CD4-positive, alpha-beta memory T cell (primary cell): ENCODE measurements at places on chromosomes 5 and 9. TPM values are rescaled to one million over a fixed set of nuclear protein-coding genes. Genes with fewer than 3 reads are reported as not detected.

GRCh38 chr9:135961811-135962695 is 880 bp upstream of the UBAC1 start:
- peaks cover 21% of the 10 kb centered on the region for H3K4me1 ChIP-seq
- H3K4me3 ChIP-seq, result no peak overlapping the region
- no peaks in the 10 kb centered on the region for H3K27me3 ChIP-seq
- no peaks in the 10 kb centered on the region for H3K36me3 ChIP-seq

DNA sequence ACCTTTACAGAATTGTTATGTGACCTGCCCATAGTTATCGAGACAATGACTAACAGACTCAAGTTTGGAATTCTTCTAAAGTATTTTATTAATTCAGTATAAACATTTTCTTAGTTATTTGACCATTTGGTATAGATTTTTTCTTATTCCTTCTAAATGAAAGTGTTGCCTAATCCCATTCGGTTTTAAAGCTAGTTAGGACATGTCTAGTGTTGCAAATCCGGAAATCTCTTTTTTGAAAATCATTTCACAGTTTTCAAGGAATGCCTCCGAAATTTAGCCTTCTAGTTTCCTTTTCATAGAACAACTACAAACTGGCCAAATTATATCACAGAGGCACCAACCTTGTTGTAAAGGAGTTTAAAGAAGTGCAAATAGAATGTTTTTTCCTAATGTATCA is 171.8 kb downstream of the XRCC4 start:
- no peaks in the 10 kb centered on the region for H3K27me3 ChIP-seq
- no peak overlapping the region for H3K4me3 ChIP-seq
- H3K27ac ChIP-seq, result no peak overlapping the region

DNA sequence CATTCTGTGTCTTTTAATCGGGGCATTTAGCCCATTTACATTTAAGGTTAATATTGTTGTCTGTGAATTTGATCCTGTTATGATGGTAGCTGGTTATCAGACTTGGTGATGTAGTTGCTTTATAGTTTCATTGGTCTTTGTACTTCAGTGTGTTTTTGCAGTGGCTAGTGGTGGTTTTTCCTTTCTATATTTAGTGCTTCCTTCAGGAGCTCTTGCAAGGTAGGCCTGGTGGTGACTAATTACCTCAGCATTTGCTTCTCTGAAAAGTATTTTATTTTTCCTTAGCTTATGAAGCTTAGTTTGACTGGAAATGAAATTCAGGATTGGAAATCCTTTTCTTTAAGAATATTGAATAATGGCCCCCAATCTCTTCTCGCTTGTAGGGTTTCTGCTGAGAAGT is 156.9 kb downstream of the CNTLN start:
- no peak overlapping the region for H3K4me3 ChIP-seq
- no peak for DNase-seq
- no peaks in the 10 kb centered on the region for H3K36me3 ChIP-seq
- H3K27me3 ChIP-seq, result no peaks in the 10 kb centered on the region
- H3K27ac ChIP-seq, result no peak overlapping the region

- no peaks in the 10 kb centered on the region for H3K27me3 ChIP-seq
- no peaks in the 10 kb centered on the region for H3K36me3 ChIP-seq
- H3K4me1 ChIP-seq, result no peaks in the 10 kb centered on the region
- no peak for DNase-seq
- H3K4me3 ChIP-seq, result no peak overlapping the region
These were observed 20.4 kb upstream of the NFIL3 start for GRCh38 chr9:91443994-91444392.

DNA sequence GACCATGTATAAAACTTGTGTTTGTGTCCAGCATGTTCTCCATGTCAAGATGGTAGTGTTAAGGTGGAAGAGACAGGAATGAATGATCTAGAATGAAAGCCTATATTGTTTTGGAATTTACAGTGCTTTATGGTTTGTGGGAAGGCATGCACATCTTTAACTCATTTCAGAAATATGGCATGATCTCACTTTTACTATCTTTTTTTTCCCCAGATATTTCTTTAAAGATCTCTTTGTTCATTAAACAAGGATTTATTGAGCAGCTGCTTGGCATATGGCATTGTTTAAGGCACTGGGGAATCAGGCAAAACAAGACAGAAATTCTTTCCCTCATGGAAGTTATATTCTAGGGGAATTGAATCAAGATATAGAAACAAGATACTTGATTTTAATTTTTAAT is 51.7 kb downstream of the SLC12A2 start:
- no peak overlapping the region for H3K27ac ChIP-seq
- no peak overlapping the region for H3K4me3 ChIP-seq
- H3K36me3 ChIP-seq, result peaks cover 6% of the 10 kb centered on the region
- no peak for DNase-seq
- no peaks in the 10 kb centered on the region for H3K27me3 ChIP-seq

- peaks cover 84% of the 10 kb centered on the region for H3K4me1 ChIP-seq
- peaks cover under 1% of the 10 kb centered on the region for H3K36me3 ChIP-seq
These were observed 52.4 kb downstream of the USP20 start for GRCh38 chr9:129887334-129888292.

GRCh38 chr9:22111954-22112247 is 102.8 kb upstream of the CDKN2B start:
- no peaks in the 10 kb centered on the region for H3K4me1 ChIP-seq
- no peaks in the 10 kb centered on the region for H3K36me3 ChIP-seq
- no peaks in the 10 kb centered on the region for H3K27me3 ChIP-seq
- no peak for DNase-seq
- no peak overlapping the region for H3K4me3 ChIP-seq

DNA sequence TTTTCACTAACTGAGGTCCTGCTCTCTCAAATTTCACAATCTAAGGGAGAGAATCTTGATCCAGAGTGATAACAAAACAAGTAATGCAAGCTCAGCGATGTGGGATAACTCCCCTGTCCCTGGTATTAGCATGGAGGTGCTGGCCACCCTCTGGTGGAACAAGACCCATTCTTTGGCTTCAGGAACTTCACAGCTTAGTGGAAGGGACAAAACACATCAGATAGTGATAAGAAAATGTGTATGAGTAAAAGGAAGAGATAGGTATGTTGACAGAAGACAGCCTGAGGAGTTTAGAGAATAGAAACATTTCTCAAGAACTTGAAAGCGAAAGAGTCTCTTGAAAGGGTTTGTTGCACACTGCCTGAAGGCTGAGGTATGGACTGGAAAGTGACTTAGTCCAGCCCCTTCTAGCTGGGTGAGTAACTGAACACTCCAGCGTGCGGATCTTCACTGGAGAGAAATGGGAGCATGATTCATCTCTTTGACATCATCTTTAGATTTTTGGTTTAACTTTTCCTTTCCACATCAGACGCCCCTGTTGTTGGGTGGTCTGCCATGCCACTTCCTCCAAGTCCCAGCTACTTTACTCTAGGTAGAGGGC is 25.4 kb upstream of the ZSWIM6 start:
- DNase-seq, result no peak
- no peaks in the 10 kb centered on the region for H3K36me3 ChIP-seq
- H3K4me3 ChIP-seq, result no peak overlapping the region
- peaks cover 5% of the 10 kb centered on the region for H3K27me3 ChIP-seq
- H3K4me1 ChIP-seq, result no peaks in the 10 kb centered on the region

GRCh38 chr9:18834740-18835361 is 198.2 kb downstream of the SAXO1 start:
- no peaks in the 10 kb centered on the region for H3K4me1 ChIP-seq
- DNase-seq, result no peak
- H3K27me3 ChIP-seq, result no peaks in the 10 kb centered on the region
- H3K36me3 ChIP-seq, result no peaks in the 10 kb centered on the region
- H3K4me3 ChIP-seq, result no peak overlapping the region
- no peak overlapping the region for H3K27ac ChIP-seq

DNA sequence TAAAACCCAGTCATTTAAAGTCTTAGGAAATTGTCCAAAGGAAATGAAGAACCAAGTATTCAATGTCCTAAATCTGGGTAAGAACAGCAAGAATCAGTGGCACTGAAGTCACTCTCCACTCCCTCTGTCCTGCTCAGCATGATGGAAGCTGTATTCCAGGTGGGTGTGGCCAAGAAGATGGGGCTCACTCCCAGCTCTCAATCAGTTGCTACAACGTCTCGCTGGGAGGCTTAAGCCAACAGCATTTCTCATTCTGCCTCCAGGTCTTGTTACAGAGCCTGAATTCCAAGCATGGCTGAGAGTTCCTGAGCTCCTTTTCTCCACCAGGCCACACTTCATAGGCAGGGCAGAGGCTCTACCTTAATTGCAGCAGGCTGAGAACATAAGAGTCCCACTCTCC is 41.2 kb upstream of the TRIO start:
- no peak overlapping the region for H3K4me3 ChIP-seq
- H3K27ac ChIP-seq, result no peak overlapping the region
- H3K36me3 ChIP-seq, result no peaks in the 10 kb centered on the region
- no peak for DNase-seq

DNA sequence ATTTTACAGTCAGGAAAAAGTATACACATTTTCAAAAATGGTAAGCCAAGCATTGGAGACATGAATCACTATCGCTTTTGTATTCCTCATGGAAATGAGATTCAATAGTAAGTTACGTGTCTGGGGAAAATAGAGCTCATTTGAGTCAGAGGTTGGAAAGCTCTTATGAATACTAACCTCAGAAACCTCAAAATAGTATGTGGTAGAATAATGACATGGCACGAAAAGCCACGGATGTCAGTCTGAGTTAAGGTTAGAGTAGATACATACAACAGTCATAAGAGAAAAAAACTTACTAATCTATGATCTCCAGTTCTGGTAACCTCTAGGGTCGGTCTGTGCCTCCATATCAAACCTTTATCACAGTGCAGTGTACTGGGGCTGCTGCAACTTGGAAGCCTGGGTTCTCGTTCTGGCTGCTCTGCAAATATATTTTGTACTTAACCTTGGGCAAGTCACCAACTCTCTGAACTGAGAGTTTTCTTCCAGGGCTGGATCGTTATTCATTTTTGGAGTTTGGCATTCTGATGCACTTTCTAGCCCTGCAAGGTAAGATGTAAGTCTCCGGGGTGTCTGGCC is 31.8 kb downstream of the MAP1B start:
- H3K27me3 ChIP-seq, result no peaks in the 10 kb centered on the region
- H3K27ac ChIP-seq, result no peak overlapping the region
- DNase-seq, result no peak

GRCh38 chr5:177546258-177546741 is 8.1 kb downstream of the FAM193B start:
- no peak overlapping the region for H3K4me3 ChIP-seq
- peaks cover 11% of the 10 kb centered on the region for H3K36me3 ChIP-seq

The SPATA31D1 gene
- total RNA-seq, result not detected

The SPINK7 gene
- total RNA-seq, result not detected

The IFNA2 gene
- total RNA-seq, result not detected

The SPINK13 gene
- total RNA-seq, result not detected

The PCDHGB3 gene
- 0.50 TPM for total RNA-seq

The EQTN gene
- not detected for total RNA-seq
